ENCODE measurements at places on chromosomes 1 and 21.

DNA sequence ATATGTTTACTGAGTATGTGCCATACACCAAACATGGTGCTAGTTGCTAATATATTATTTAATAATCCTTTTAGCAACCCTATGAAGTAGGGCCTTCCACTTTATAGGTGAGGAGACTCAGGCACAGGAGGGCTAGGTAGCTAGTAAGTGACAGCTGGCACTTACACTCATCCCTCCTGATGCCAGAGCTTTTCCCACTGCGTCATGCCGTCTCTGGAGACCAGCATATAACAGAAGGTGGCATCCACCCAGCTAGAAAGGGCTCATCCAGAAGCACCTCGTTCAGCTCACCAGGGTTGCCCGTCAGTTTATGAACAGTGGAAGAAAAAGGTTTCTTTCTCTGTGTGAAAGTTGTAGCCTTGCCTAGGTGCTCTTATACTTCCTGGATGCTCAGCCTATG, 108.9 kb downstream of the NOS1AP start:
- no peak for DNase-seq

GRCh38 chr1:178243119-178243518, 149.2 kb downstream of the RASAL2 start:
- DNase-seq, result no peak

- no peak for DNase-seq
Measured at GRCh38 chr1:97685360-97685759, 235.5 kb downstream of the DPYD start.

GRCh38 chr1:154129391-154129970, 25.4 kb downstream of the NUP210L start:
- no peak for DNase-seq

GRCh38 chr1:43660355-43660754, 10.4 kb downstream of the KDM4A start:
- DNase-seq, result no peak

DNA sequence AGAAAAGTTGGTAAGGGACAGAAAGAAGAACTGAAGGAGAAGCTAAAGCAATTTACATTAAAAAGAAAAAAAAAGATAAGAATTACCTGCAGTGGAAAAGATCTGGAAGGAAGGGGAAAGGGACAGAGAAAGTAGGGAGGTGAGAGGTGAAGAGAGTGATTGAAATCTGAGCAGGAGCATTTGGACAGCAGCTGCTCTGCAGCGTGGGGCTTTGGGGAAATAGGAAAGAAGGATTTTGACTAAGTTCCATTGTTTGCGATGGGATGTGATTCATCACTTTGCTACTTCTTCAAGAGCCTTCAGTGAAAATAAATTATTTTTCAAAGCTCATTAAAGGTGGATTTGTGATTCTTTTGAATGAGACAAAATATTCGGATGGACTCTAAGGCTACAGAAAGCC, 26.1 kb upstream of the NMNAT2 start:
- DNase-seq, result no peak

- no peak for DNase-seq
Measured at GRCh38 chr1:160681066-160681890, 30.3 kb downstream of the CD48 start.

DNA sequence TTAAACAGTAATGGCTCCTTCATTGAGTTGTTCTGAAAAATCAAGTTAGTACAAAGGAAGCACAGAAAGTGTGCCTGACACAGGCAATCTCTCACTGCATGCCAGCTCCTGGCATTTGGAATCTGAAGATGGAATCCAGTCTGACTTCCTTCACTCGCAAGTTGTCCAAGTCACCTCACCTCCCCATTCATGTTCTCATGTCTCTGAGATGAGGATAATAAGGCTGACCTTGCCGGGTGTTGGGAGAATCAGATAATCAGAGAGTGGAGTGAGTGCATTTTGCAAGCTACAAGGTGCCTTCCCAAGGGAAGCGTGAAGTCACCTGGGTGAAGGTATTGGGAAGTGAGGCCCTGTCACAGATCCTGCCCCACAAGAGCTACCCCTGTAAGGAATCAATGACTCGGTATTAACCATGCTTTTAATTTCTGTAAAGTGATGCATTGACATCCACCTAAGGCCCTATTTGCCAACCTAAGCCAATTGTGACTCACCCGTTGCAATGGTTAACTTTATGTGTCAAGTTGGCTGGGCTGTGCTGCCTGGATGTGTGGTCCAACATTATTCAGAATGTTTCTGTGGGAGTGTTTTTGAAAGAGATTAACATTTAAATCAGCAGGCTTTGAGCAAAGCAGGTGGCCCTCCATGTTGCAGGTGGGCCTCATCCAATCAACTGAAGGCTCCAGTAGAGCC, 62.5 kb upstream of the TARBP1 start:
- no peak for DNase-seq

DNA sequence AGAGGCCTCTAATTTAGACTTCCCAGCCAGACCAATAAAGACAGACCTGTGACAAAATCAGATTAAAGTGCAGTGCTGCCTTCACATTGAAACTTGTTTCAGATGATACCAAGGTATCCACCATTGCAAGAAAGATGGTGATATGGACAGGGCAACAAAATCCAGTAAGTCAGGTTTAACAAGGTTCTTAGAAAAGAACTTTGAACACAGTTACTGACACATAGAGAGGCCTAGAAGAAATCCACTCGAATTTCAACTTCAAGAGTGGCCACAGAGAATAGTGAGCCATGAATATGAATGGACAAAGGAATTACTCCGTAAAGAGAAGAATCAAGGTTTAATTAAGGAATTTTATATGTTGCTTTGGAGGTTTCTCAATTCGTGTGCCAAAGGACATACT, 230.4 kb downstream of the KCNT2 start:
- no peak for DNase-seq

- no peak for DNase-seq
Measured at GRCh38 chr1:171160639-171161354, 24.3 kb upstream of the FMO2 start.

DNA sequence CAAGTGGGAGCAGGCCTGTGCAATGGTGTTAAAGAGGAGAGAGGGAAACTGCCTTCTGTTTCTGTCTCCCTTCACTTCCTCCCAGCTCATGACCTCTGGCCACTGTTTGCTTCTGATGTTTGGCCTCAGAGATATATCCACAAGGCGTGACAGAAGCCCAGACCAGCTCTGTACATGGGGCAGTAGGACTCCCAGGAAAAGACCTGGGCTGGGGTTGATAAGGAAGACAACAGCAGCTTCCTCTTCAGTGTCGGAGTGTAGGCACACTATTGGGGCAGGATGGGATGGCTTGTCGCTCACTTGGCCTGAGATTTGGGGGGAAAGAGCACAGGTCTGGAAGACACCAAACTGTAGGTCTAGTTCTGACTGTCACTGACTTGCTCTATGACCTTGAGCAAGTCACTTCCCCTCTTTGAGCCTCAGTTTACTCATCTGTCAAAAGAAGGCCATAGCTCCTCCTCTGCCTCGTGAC, 67.8 kb upstream of the KLHDC7A start:
- DNase-seq, result no peak

- DNase-seq, result no peak
Measured at GRCh38 chr1:163163163-163163562, 39.6 kb downstream of the RGS5 start.

DNA sequence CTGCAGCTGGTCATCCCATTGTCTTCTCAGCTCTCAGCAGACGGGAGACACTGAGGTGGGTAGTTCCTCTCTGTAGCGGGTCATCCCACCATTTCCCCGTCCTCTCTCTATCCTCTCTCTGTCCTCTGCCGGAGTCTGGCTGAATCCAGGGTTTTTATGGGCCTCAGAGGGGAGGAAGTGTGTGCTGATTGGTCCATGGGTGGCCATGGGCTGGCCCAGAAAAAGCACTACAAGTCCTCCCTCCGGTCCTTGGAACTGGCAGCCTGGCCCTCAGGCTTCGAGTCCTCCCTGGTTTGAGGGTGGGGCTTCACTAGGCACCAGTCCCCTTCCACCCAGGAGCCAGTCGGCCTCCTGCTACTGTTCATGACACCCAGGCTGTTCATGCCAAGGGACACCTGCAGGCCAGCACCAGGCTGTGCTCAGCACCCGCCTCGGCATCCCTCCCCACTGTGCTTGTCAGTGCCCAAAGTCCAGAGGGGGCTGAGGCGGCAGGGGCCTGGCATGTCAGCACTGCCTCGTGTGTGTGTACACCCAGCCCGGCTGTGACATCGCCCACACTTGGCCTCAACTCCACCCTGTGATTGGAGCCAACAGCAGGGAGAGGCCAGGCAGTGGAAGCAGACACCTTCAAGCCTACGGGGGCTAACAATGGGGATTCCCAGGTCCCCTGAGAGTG, 23.0 kb upstream of the LRRC8C start:
- no peak for DNase-seq
